Activated CD8-positive, alpha-beta memory T cell treated with anti-CD3 and anti-CD28 coated beads for 1 hour (primary cell): ENCODE measurements at places on chromosomes 4 and X.

- no peak for DNase-seq
Observed at GRCh38 chrX:9379697-9380551, 84.9 kb upstream of the TBL1X start.

DNA sequence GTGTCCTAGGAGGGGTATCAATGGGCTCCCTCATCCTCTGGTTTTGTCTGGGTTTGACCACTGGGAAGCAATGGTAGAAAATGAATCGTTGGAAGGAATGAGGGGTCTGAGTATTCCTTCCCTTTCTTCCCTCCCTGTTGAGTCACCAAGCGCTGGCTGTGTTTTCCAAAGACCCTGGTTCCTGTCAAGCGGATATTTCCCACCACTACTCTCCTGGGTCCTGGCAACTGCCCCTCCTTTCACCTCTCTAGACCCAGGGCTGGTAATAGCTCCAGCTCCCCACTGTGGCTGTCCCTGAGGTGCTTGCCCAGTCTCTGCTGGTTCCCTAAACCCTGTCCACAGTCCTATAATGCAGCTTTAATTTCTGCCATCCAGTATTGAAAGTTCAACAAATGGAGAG, 22.2 kb downstream of the SMIM43 start:
- DNase-seq = no peak

DNA sequence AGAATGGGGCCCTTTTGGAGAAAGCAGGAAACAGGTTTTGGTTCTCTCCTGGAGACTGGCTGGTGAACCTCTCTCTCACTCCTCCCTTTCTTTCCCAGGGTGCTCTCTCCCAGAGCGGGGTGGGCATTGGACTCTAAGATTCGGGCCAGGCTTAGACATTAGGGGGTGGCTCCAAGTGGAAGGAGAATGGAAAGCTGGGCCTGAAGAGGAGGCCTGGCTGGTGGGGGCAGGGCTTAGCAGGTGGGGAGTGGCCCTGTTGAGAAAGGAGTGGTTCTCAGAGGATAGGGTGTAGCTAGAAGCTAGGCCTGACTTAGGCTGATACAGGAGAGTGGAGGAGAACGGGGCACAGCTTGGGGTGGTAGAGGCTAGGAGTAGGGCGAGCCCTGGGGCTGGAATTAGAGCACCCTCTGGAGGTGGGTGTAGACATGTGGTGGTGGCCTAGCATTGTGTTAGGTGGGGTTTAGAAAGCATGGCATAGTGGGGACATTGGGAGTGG, 5.7 kb downstream of the PLP2 start:
- DNase-seq = no peak

- no peak for DNase-seq
Observed at GRCh38 chr4:102104278-102104677, 241.0 kb downstream of the SLC39A8 start.

- DNase-seq = no peak
Observed at GRCh38 chr4:147128787-147129186, 183.1 kb upstream of the TTC29 start.

DNA sequence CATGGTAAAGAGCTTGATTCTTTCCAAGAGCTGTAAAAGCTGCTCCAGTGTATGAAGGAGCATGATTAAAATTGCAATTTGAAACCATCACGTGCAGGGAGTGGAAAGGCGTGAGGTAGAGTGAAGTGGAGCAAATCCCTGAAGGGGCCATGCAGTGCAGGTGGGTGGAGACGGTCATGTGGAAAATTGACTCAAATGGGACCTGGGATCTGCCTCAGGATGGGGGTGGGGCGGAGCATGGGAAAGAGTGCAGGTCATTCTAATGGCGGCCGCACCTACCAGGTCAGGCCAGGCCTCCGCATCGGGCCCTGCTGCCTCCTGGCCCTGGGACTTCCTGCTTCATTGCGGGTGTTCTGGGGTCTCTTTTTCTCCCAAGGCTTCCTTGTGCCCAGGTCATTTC, 25.3 kb upstream of the TRIM60 start:
- no peak for DNase-seq

- DNase-seq = no peak
Observed at GRCh38 chrX:16466640-16467432, 183.1 kb upstream of the S100G start.

GRCh38 chr4:9703391-9703790, 78.0 kb upstream of the DRD5 start:
- peak; percentile 9 for DNase-seq

- DNase-seq = no peak
Observed at GRCh38 chrX:21711129-21711847, 46.6 kb downstream of the SMPX start.

DNA sequence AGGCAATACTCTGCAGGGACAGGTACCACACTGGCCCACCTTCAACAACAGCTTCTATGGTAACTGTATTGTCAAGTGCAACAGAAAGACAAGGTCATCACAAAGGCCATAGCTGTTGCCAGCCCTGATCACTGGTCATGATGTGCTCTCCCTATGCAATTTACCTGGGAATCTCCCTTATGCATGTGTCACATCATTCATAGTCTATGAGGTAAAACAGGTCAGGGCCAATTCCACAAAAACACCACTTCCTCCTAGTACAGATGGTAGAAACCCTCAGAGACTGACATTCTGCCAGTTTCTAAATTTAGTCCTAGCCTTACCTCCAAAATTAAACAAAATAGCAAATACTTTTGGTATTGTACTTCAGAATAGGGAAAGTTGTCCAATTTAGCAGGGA, 132.8 kb downstream of the MGST2 start:
- DNase-seq = no peak

DNA sequence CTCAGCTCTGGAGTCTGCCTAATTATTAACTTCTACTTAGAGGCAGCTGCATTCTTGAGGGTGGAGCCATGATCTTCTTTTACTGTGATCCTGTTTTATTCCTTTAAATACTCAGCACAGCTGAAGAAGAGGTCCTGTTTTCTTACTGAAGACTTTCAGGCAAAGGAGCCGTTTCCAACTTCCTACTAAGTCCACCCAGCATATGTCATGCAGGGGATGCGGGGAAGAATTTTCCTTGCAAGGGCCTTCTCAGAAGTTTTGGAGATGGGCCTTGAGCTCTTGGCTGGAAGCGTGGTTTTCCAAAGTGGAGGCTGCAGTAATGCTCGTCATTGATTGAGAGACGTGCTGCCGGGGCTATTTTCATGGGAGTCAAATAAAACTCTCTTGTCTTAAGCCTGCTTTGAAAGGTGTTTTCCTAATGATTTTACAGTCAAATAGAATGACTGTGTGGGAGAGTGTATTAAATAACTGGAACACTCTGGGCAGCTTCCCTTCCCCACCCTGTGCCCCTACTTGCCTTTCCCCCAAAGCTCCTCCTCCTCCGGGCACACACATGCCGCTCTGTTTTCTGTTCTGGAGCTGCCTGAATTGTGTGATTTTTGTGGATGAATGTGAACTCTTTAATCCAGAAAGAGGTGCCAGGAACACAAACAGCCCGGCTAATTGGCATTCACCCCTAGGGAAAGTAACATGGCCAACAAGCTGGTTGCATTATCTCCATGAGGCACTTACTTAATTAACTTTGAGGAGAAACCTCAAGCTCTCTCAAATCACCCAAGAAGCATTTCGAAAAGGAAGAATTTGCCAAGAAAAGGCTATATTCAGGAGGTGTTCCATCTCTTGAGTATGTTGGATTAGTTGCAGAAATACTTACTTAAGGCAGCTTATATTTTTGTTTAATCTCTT, 28.1 kb downstream of the FGF2 start:
- DNase-seq = no peak
